Vagina (tissue), 2 donors: ENCODE measurements at places on chromosomes 3 and 15.

- H3K27me3 ChIP-seq, result no peaks in the 10 kb centered on the region
- no peak for DNase-seq
- H3K4me1 ChIP-seq, result peaks cover 33% of the 10 kb centered on the region
- H3K27ac ChIP-seq, result peak overlapping the region; percentile 67
- H3K4me3 ChIP-seq, result no peak overlapping the region
These were observed 145.5 kb upstream of the TPM1 start for GRCh38 chr15:62896969-62897486.

DNA sequence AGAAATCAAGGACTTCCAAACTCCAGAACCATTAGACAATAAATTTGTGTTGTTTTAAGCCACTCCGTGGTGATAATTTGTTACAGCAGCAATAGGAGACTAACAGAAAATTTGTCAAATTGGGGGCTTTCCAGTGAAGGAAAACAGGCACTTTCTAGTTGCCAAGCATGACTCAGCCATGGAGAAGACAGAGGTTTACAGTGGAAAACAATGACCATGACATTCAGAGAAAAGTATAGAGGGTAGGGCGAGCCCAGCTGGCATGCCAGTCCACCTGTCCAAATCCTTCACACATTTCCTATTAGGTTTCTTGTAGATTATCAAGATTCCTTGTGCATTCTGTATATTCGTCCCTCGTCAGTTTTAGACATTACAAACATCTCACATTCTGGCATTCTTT is 24.9 kb downstream of the SLCO2A1 start:
- no peaks in the 10 kb centered on the region for H3K36me3 ChIP-seq
- no peak for DNase-seq
- no peak overlapping the region for H3K27ac ChIP-seq
- H3K27me3 ChIP-seq, result no peaks in the 10 kb centered on the region
- no peak overlapping the region for H3K4me3 ChIP-seq

GRCh38 chr15:87343966-87344365 is 912.6 kb downstream of the NTRK3 start:
- no peaks in the 10 kb centered on the region for H3K36me3 ChIP-seq
- no peak overlapping the region for H3K27ac ChIP-seq
- no peaks in the 10 kb centered on the region for H3K27me3 ChIP-seq
- DNase-seq, result no peak
- no peaks in the 10 kb centered on the region for H3K4me1 ChIP-seq

DNA sequence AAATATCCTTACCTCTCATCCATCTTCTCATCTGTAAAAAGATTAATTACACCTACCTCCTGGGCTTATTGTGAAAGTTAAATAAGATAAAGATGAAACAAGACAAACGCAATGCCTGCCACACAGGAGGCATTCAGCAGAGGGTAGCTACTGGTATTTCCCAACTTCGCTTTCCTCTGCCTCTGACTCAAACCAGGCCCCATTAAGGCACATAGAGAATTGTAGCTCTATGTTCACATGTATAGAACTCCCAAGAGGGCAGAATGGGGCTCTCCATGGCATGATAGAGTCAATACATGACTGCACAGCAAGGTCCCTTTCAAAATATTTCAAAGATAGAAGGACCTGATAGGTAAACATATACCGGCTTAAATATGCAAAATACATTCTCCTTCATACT is 1.4 kb downstream of the LYSMD2 start:
- no peak for DNase-seq
- H3K36me3 ChIP-seq, result no peaks in the 10 kb centered on the region
- peak overlapping the region; percentile 71 for H3K4me3 ChIP-seq
- H3K27me3 ChIP-seq, result no peaks in the 10 kb centered on the region

DNA sequence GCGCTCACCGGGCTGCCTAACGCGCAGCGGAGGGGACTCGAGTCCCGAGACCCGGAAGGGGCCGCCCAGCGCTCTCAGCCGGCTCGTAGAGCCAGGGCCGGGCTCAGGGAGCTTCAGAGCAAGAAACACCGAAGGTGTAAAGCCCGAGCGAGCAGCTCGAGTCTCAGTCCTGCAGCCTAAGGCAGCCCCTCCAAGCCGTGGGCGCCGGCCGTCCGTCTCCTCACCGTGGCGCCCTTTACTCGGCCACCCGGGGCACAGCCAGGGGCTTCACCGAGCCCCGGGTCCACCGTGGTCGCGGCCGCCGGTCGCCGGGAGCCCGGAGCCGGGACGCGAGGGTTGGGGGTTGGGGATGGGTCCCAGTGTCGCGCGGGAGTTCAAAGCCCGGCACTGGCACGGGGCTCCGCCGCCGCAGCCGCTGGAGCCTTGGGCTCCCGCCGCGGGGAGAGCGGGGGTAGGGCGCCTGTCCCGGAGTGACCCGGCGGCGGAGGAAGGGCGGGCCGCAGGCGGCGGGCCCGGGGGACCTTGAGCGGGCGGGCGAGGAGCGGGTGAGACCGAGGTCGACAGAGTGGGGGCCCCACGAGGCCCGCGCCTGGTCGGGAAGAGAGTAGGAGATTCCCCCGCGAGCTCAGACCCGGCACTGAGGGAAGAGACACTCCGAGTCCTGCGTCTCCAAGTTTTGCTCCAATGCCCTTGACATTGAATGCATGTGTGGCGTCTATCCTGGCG is 26.9 kb upstream of the THRB start:
- peaks cover 6% of the 10 kb centered on the region for H3K4me1 ChIP-seq
- no peak for DNase-seq
- peak overlapping the region; percentile 53 for H3K4me3 ChIP-seq
- H3K36me3 ChIP-seq, result no peaks in the 10 kb centered on the region

GRCh38 chr3:49013738-49014660 is 4.4 kb downstream of the DALRD3 start:
- no peak for DNase-seq
- H3K4me1 ChIP-seq, result peaks cover 39% of the 10 kb centered on the region
- H3K27me3 ChIP-seq, result no peaks in the 10 kb centered on the region
- no peak overlapping the region for H3K27ac ChIP-seq

DNA sequence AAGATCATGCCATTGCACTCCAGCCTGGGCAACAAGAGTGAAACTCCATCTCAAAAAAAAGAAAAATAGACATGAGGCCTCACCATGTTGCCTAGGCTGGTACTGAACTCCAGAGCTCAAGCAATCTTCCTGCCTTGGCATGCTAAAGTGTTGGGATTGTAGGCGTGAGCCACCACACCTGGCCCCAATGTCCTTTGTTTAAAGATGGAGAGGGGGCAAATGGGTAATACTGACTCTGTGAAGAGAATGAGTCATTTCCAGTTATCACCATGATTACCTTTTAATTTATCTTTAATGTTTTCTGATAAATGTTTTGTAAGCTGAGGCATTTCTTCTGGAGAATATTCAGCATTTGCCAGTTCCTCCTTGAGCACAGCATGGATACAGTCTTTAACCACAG is 2.2 kb downstream of the DYNLT2B start:
- no peak overlapping the region for H3K27ac ChIP-seq
- no peaks in the 10 kb centered on the region for H3K36me3 ChIP-seq
- no peaks in the 10 kb centered on the region for H3K27me3 ChIP-seq
- H3K4me3 ChIP-seq, result no peak overlapping the region

DNA sequence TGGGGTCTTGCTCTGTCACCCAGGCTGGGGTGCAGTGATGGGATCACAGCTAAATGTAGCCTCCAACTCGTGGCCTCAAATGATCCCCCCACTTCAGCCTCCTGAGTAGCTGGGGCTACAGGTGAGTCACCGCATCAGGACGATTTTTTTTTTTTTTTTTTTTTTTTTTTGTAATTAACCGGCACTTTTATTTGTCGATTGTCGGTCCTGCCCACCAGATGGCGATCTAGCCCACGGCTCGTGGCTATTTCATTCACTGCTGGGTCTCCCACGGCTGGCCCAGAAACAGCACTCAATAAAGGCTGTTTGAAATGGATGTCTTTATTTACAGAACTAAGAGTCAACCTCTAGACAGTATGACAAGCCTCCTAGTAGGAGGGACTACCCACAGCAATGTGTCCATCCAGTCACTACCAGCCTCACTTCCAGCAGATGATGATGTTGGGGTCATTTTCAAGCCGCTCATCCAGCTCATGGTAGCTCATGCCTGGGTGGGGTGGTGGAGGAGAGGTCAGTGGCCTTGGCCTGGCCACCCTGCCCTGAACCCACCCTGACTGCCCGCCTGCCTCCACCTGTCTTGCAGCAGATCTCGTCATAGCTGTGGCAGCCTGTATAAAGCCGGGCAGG is 1.8 kb upstream of the ZMYND10 start:
- no peak overlapping the region for H3K4me3 ChIP-seq
- H3K27ac ChIP-seq, result no peak overlapping the region
- H3K27me3 ChIP-seq, result no peaks in the 10 kb centered on the region

GRCh38 chr3:47007482-47008233 is 28.2 kb downstream of the NBEAL2 start:
- no peak overlapping the region for H3K4me3 ChIP-seq
- peaks cover 14% of the 10 kb centered on the region for H3K4me1 ChIP-seq
- peaks cover 35% of the 10 kb centered on the region for H3K36me3 ChIP-seq
- no peak for DNase-seq
- no peak overlapping the region for H3K27ac ChIP-seq

DNA sequence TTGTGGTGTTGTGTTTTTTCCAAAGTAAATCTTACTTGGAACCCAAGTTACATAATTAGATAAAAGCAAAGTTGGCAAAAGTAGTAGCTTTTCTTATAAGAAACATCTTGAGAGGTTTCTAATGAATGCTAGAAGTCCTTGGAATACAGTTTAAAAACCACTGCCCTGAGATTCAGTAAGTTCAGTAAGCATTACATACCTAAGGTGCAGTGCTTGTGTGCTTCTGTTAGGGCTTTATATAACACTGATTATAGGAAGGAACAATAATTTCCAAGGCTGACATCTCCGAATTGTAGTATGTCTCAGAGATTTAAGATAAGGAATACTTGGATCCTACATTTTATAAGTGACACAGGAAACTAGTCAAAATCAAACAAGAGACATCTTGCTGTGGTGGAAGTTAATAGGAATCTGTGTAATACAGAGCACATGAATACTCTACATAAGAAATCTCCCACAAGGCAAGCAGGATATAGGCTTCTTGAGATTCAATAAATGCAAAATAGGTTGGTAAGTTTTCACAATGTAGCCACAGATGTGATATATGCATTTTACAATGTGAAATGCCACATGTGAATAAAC is 268.2 kb downstream of the LSAMP start:
- DNase-seq, result no peak
- H3K4me1 ChIP-seq, result no peaks in the 10 kb centered on the region

DNA sequence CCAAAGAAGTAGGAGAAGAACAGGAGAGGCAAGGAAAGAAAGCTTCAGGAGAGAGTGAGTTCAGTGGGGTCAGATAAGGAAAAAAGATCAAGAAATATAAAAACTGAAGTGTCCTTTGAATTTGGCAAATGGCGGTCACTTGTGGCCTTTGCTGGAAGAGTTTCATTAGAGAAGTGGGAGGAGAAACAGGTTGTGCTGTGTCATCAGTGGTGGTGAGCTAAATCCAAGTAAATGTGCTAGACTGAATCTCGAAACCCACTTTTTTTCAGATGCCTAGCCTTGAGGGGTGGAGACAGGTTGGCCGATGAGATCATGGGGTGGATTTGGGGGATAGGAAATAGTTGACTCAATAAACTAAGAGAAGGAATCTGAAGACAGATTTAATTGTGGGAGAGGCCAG is 43.7 kb downstream of the CHRD start:
- no peak overlapping the region for H3K27ac ChIP-seq
- H3K36me3 ChIP-seq, result no peaks in the 10 kb centered on the region
- H3K4me1 ChIP-seq, result no peaks in the 10 kb centered on the region
- no peak for DNase-seq
- H3K27me3 ChIP-seq, result no peaks in the 10 kb centered on the region
- no peak overlapping the region for H3K4me3 ChIP-seq

GRCh38 chr3:58111513-58112184 is 99.1 kb downstream of the DNASE1L3 start:
- H3K4me1 ChIP-seq, result peaks cover 18% of the 10 kb centered on the region
- peak overlapping the region; percentile 46 for H3K27ac ChIP-seq
- no peaks in the 10 kb centered on the region for H3K27me3 ChIP-seq

GRCh38 chr3:51982838-51983577 is at the start of gene ACY1:
ACY1 (plus strand) TSS chr3:51983535; CDS start chr3:51984065, 530 bp downstream.
- peaks cover 28% of the 10 kb centered on the region for H3K4me1 ChIP-seq
- H3K36me3 ChIP-seq, result no peaks in the 10 kb centered on the region
- H3K4me3 ChIP-seq, result peak within 1 kb of the TSS; percentile 60
- H3K27ac ChIP-seq, result peak within 1 kb of the TSS; percentile 91

DNA sequence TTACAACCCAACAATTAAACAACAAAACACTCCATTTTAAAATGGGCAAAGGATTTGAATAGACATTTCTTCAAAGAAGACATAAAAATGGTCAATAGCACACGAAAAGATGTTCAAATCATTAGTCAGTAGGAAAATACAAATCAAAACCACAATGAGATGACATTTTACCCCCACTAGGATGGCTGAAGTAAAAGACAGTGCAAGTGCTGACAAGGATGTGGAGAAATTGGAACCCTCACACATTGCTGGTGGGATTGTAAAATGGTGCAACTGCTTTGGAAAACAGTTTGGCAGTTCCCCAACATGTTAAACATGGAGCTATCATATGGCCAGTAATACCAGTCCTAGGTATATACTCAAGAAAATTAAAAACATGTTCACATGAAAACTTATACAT is 11.6 kb downstream of the GALNT15 start:
- H3K27ac ChIP-seq, result no peak overlapping the region
- H3K27me3 ChIP-seq, result no peaks in the 10 kb centered on the region
- no peak overlapping the region for H3K4me3 ChIP-seq
- H3K4me1 ChIP-seq, result peaks cover 31% of the 10 kb centered on the region

DNA sequence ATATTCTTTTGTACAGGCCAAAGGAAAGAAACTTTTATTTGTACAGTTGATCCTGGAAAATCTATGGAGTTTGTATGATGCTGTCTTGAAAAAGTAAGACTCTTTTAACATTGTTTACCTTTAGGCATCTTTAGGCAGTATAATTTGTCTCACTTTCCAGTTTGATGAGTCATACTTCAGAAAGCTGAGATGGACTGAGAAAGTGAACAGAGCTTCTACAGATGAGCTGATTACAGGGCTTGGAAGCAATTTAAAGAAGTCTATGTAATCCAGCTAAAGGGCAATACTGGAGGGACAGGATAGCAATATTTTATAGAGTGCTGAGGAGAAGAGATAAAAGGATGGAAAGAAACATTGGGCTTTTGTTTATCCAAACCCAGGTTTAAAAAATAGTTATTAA is 123.5 kb upstream of the GOLGA6L4 start:
- no peak overlapping the region for H3K27ac ChIP-seq
- no peak for DNase-seq
- no peak overlapping the region for H3K4me3 ChIP-seq
- H3K4me1 ChIP-seq, result no peaks in the 10 kb centered on the region
- no peaks in the 10 kb centered on the region for H3K36me3 ChIP-seq
- no peaks in the 10 kb centered on the region for H3K27me3 ChIP-seq

DNA sequence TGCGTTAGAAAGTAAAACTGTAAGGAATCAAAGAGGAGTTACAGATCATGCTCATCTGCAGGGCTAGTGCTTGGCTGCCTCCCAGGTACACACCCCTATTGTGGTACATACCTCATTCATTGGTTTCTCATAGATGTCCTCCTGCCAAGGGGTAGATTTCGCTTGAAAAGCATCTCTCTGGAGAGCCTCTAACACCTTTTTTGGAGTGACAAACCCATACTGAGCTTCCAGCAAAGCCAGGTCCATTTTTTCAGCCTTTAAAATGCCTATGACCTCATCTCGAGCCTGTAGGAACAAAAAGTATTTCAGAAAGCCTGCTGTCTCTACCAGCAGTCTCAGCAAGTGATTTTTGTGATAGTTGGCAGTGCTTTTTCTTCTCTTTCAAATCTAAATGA is 112.1 kb downstream of the CMSS1 start:
- no peaks in the 10 kb centered on the region for H3K27me3 ChIP-seq
- no peak overlapping the region for H3K27ac ChIP-seq
- H3K36me3 ChIP-seq, result no peaks in the 10 kb centered on the region
- DNase-seq, result no peak
- H3K4me1 ChIP-seq, result peaks cover 38% of the 10 kb centered on the region
- no peak overlapping the region for H3K4me3 ChIP-seq

GRCh38 chr15:66822114-66822513 is 120.1 kb downstream of the SMAD6 start:
- no peaks in the 10 kb centered on the region for H3K27me3 ChIP-seq
- H3K4me3 ChIP-seq, result no peak overlapping the region
- DNase-seq, result no peak
- no peaks in the 10 kb centered on the region for H3K4me1 ChIP-seq
